ENCODE measurements at places on chromosomes 13 and 19.

DNA sequence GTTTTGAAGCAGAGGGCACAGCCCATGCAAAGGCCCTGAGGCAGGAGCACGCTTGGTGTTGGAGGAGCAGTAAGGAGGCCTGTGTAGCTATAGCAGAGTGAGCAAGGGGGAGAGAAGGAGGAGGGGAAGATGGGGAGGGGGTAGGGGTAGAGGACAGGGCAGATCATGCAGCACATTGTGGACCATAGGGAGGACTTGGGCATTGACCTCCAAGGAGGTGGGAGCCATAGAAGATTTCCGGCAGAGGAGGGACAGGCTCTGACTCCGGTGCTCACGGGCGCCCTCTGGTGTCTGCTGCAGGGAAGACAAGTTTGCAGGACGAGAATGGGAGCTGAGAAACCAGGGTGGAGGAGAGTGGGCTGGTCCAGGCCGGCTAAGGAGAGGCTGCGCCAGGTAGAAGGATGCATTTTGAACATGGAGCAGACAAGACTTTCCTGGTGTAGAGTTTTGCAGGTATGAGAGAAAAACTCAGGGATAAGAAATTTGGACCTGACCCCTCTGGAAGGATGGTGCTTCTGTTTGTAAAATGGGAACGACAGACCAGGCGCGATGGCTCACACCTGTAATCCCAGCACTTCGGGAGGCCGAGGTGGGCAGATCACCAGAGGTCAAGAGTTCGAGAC is 13.7 kb upstream of the CREB3L3 start:
- H3K36me3 ChIP-seq: no peaks in the 10 kb centered on the region
- H3K27me3 ChIP-seq: no peaks in the 10 kb centered on the region
- peak; percentile 79 for DNase-seq
- H3K4me1 ChIP-seq: no peaks in the 10 kb centered on the region
- no peak overlapping the region for H3K27ac ChIP-seq

DNA sequence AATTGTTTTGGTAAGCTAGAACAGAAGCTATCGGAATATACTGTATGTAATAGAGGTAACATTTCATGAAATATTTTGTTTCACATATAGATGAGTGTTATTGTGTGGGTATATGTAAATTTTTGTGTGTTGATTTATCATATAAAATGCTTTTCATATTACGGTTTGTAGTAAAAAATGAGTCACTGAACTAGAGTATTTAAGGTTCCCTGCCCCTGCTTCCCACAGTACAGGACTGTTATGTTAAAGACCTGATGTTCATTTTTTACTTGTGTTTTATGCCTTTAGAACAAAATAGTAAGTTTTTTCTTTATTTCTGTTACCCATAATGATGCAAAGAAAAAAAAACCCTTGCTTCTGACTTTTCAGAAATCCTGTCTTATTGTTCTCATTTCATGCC is 243.4 kb downstream of the ENOX1 start:
- H3K27me3 ChIP-seq: no peaks in the 10 kb centered on the region
- no peaks in the 10 kb centered on the region for H3K4me1 ChIP-seq
- no peak for DNase-seq

GRCh38 chr13:45198924-45199323 is 1.9 kb downstream of the KCTD4 start:
- H3K4me3 ChIP-seq: no peak overlapping the region
- H3K27me3 ChIP-seq: no peaks in the 10 kb centered on the region
- H3K27ac ChIP-seq: no peak overlapping the region
- peaks cover 4% of the 10 kb centered on the region for H3K4me1 ChIP-seq

DNA sequence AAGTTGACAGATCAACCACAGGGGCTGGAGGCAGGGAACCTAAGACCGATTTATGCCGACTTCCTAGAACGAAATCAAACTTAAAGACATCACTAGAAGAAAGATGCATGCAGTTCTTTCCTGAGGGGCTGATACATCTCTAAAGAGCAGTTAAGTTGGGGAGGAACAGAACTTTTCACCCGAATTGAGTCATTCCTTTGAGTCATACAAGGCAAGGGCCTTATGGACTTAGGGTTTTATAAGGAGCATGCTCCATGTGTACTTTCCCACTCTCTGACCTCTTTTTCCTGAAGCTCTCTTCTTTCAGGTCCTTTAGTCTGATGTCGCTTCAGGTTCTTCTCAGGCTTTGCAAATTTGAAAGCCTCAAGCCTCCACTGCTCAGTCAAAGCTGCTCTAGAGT is 7.9 kb upstream of the FBXL3 start:
- no peaks in the 10 kb centered on the region for H3K4me1 ChIP-seq
- H3K27ac ChIP-seq: no peak overlapping the region
- no peak overlapping the region for H3K4me3 ChIP-seq
- no peak for DNase-seq

- H3K4me1 ChIP-seq: peaks cover 5% of the 10 kb centered on the region
- H3K27me3 ChIP-seq: no peaks in the 10 kb centered on the region
- no peak for DNase-seq
- H3K27ac ChIP-seq: no peak overlapping the region
- H3K4me3 ChIP-seq: no peak overlapping the region
- H3K36me3 ChIP-seq: no peaks in the 10 kb centered on the region
Measured at GRCh38 chr13:29936051-29936813, 85.8 kb upstream of the UBL3 start.

DNA sequence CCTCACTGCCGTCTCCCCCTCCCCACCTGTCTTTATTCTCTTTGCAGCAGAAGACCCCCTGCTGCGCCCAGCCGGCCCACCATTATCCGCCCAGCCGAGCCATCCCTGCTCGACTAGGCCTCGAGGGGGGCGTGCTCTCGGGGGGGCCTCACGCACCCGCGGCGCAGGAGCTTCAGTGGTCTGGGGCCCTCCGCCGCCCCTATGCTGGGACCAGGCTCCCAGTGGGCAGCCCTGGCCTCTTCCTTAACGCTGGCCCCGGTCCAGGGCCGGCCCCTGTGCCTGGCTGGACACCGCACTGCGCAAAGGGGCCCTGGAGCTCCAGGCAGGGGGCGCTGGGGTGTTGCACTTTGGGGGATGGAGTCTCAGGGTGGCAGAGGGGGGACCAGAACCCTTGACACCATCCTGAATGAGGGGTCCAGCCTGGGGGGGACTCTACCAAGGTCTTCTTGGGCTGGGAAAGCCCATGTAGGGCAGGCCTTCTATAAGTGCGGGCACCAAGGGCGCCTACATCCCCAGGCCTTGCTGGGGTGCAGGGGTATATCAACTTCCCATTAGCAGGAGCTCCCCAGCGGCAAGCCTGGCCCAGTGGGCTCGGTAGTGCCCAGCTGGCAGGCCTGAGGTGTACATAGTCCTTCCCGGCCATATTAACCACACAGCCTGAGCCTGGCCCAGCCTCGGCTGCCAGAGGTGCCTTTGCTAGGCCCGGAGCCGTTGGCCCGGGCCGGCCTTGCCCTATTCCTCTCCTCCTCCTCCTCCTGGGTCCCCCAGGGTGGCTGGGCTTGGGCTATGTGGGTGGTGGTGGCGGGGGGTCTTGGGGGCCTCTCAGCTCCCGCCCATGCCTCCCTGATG is 4.9 kb downstream of the TMED1 start:
- no peaks in the 10 kb centered on the region for H3K4me1 ChIP-seq
- no peak overlapping the region for H3K27ac ChIP-seq
- no peak overlapping the region for H3K4me3 ChIP-seq
- DNase-seq: no peak
